A673 (cell line): ENCODE measurements at places on chromosomes 11 and 22. TPM values are rescaled to one million over a fixed set of nuclear protein-coding genes. Genes with fewer than 3 reads are reported as not detected.
A peak's percentile ranks its signal among the peaks of the same experiment; 100 is the strongest.

The GGT5 gene
- total RNA-seq = not detected in 2 replicates

The TRPM5 gene
- total RNA-seq = not detected in 2 replicates

DNA sequence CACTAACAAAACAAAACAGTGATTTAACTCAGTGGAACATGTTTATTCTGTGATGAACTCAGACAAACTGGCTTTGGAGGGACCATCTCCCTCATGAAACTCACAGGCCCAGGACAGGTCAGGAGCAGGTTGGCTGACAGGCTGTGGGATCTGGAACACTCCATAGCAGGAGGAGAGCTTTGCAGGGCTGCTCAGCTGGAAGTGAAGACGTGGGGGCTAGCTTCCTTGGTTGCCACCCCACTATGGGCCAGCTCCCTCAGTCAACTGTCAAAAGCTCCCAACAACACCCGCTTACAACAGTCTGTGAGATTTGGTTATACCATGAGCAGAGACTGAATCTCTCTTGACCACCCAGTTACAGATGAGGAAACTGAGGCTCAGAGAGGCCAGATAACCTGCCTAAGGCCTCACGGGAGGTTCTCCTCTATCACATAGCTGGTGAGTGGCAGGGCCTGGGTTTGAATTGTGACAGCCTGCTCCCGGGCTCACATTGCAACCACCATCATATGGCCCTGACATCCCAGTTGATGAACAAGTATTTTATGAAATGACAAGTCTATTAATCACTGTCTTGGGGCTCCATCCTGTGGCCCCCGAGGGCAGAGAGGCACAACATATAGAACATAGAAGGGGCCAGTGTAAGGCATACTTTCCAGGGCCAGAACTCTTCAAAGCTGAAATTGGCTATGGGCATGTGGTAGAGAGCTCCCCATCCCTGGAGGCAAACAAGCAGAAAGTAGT lies 473.4 kb downstream of the MN1 start:
- no peak for DNase-seq
- H3K4me3 ChIP-seq = no peak overlapping the region
- no peaks in the 10 kb centered on the region for H3K36me3 ChIP-seq
- H3K4me1 ChIP-seq = no peaks in the 10 kb centered on the region
- H3K27ac ChIP-seq = no peak overlapping the region

GRCh38 chr22:31944700-31945442 lies 536 bp downstream of the YWHAH start:
- peaks cover 29% of the 10 kb centered on the region for H3K36me3 ChIP-seq
- H3K27me3 ChIP-seq = no peaks in the 10 kb centered on the region
- H3K27ac ChIP-seq = peak overlapping the region; percentile 96

DNA sequence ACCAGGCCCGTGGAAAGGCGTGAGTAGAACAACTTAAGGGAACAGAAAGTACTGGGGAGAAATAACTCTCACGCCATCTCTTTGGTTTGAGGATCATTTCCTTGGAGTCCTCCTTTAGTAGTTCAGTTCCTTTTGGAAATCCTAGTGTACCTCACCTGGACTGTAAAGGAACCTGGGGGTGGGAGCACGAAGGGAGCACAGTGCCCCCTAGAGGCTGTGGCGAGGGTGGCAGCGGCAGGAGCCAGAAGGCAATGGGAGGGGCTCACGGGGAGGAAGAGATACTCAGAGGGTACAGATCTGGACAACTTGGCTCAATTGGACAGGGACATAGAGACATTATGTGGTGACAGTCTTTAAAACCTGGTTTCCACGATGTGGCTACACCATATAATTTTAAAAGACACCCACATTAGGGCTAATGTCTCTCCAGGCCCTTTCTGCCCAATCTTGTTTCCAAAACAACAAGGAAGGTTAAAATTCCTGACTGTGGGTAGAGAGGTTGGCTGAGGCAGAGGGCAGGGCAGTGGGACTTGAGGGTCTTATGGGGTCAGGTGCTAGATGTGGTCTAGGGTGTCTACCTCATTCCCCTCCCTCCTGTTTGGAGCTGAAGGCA lies 87.0 kb downstream of the CSNK2A3 start:
- H3K27ac ChIP-seq = no peak overlapping the region
- H3K36me3 ChIP-seq = no peaks in the 10 kb centered on the region
- no peak overlapping the region for H3K4me3 ChIP-seq
- peak; percentile 50 for DNase-seq
- no peaks in the 10 kb centered on the region for H3K27me3 ChIP-seq
- H3K4me1 ChIP-seq = peaks cover 15% of the 10 kb centered on the region

GRCh38 chr11:64998141-64998540 lies 1.4 kb upstream of the BATF2 start:
- no peaks in the 10 kb centered on the region for H3K36me3 ChIP-seq
- no peak for DNase-seq
- no peaks in the 10 kb centered on the region for H3K27me3 ChIP-seq
- H3K27ac ChIP-seq = no peak overlapping the region

GRCh38 chr22:38177926-38178604 lies 3.6 kb downstream of the PLA2G6 start:
- peak; percentile 61 for DNase-seq
- H3K4me3 ChIP-seq = no peak overlapping the region
- H3K27ac ChIP-seq = peak overlapping the region; percentile 62
- H3K36me3 ChIP-seq = no peaks in the 10 kb centered on the region

DNA sequence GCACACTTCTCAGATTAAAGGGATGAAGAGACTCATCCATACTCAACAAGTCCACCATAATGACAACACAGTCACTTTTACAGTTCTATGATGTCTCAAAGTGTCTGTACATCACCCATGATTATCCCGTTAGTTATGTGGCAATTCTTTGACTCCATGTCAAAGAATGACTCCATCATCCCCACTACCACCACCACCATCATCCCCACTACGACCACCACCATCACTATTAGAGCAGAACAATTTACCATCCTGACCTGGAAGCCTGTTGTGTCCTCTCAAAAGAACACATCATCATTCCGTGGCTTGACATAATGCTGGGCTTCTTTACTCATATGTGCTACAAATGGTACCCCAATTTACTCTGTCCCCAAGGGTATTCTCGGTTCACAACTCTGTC lies 13.7 kb downstream of the PRR5L start:
- no peak overlapping the region for H3K4me3 ChIP-seq
- H3K27me3 ChIP-seq = peaks cover 22% of the 10 kb centered on the region
- no peak for DNase-seq
- H3K27ac ChIP-seq = no peak overlapping the region
- H3K36me3 ChIP-seq = no peaks in the 10 kb centered on the region

GRCh38 chr22:19984201-19984753 lies 32.3 kb downstream of the ARVCF start:
- DNase-seq = peak; percentile 48
- no peaks in the 10 kb centered on the region for H3K36me3 ChIP-seq
- no peaks in the 10 kb centered on the region for H3K4me1 ChIP-seq
- H3K4me3 ChIP-seq = no peak overlapping the region
- no peaks in the 10 kb centered on the region for H3K27me3 ChIP-seq

GRCh38 chr22:39135092-39135896 lies 17.2 kb downstream of the CBX7 start:
- H3K4me3 ChIP-seq = no peak overlapping the region
- H3K4me1 ChIP-seq = no peaks in the 10 kb centered on the region
- DNase-seq = peak; percentile 64
- H3K36me3 ChIP-seq = no peaks in the 10 kb centered on the region
- no peaks in the 10 kb centered on the region for H3K27me3 ChIP-seq
- no peak overlapping the region for H3K27ac ChIP-seq
